ENCODE measurements at places on chromosomes 7 and 10.

DNA sequence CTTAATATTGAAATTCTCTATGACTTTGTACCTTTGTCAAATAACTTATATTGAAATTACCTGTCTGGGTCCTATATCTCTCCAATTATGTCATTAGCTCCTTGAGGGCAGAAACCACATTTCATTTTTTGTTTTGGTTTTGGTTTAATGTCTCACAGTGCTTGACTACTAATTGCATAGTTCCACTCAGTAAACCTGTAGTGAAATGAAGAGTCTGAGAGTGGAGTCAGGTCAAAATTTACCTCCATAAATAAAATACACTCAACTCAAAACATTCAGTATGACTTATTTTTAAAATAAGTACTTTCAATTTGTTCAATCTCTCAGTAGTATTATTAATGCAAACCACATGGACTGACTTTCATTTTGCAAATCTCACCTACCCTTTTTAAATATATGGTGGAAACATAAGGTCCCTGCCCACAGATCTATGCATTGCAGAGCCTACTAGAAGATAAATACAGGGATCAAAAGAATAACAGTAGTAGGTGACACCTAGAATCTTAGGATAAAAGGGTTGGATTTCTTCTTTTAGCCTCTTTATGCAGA lies 32.5 kb downstream of the PDE1C start:
- no peak for DNase-seq

DNA sequence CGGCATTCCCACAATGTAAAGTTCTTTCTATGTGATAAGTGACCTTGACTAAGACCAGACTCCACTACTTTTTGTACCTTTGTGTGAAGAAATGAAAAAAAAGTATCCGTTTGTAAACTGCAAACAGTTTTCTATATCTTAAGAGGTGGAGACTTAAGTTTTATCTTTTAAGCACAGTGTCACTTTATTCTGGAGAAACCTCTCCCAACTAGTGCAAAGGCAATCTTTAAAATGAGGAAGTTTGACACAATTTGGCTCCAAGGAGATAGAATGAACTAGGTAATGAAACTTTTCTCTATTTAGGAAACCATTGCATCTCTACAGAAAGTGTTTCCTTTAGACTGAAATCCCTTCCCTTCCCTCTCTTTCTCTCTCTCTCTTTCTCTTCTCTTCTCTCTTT lies 122.9 kb downstream of the SAMD9 start:
- no peak for DNase-seq

DNA sequence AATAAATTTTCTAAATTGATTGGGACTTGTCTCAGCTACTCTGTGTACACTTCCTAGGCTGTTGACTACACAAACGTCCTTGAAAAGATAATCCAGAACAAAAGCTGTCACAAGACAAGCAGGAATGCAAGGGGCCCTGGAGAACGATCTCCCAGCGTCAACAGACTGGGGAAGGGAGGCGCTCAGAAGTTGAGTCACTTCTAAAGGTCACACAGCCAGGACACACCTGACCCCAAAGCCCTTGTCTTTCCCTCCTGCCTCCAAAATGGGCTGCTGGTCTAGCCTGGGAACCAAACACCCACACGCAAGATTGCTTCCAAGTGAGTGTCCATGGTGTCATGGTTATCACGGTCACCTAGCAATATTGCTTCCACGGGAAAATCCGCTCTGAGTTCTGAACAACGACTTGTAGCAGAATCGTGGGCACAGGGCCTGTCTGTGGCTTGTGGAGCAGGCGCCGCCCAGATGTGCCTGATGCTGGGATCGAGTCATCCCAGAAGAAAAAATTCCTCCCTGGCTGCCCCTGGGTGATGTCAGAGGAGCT lies 49.8 kb downstream of the SPOCK2 start:
- no peak for DNase-seq

DNA sequence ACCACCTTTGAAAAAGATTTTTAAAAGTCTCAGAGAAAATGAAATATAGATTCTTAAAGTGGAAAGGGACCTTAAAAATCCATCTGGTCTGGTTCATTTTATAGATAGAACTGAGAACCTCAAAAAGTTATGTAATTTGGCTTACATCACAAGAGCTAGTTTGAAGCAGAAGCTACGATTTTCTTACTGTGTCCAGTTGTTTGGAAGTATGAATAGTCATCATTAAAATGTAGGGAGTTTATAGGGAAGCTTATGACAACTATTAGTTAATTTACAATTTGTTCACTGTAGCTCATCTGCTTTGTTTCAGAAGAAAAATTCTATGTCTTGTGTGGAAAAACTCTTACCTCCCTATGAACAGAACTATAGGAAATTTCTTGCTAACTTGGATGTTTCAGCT lies 26.9 kb downstream of the ZEB1 start:
- no peak for DNase-seq

DNA sequence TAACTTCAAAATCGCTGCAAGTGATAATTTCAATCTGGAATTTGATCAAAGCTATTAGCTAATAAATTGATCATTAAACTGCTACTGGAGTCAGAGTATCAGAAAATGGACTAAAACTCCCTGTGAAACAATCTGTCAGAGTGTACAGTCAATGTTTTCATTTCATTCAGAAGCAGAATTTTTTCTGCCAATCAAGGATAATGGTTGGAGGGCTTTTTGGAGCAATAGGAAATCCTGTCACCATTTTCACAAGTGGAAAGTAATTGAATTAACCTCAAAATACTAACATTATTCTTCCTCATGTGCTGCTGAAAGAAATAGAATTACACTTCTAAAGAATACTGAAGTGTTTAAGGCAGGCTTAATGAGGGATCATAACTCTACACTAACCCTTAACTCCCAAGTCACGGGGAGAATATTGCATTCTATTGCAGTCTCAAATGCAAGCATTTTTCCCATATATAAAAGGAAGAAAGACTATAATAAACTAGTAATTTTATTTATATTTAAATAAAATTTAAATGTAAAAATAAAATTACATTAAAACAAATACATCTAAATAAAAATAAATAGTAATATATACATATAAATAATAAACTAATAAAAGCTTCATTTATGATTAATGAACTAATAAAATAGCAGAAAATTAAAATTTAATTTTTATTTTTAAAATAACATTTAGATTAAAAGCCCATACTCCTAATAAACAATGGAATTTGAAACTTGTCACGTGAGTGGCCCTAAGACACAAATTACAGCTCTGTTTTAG lies 67.1 kb downstream of the SEMA3E start:
- no peak for DNase-seq

DNA sequence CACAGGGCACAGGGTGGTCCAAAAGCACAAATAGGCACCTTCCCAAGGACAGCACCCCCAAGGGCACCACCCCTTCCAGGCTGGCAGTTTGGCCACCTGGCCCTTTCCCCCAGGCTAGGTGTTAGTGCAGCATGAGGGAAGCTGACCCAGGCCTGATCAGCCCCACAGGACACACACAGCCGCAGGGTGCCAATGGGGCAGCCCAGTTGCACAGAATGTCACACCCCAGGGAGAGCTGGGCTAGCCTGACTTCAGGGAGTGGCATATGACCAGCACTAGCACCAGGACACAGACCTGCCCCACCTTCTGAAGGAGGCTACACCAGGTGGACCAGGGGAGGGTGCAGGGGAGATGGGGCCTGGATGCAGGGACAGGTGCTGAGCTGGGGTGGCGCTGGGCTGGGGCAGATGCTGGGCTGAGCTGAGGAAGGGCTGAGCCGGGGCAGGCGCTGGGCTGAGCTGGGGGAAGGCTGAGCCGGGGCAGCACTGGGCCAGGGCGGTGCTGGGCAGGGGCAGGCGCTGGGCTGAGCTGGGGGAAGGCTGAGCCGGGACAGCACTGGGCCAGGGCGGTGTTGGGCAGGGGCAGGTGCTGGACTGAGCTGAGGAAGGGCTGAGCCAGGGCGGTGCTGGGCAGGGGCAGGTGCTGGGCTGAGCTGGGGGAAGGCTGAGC lies 3.9 kb upstream of the ADAM8 start:
- DNase-seq: no peak

- DNase-seq: no peak
Observed at GRCh38 chr7:157900556-157900955, 563.8 kb downstream of the DNAJB6 start.

GRCh38 chr10:111297351-111297848 lies 220.6 kb downstream of the ADRA2A start:
- no peak for DNase-seq

GRCh38 chr10:126576336-126576735 lies 94.2 kb downstream of the C10orf90 start:
- DNase-seq: no peak

DNA sequence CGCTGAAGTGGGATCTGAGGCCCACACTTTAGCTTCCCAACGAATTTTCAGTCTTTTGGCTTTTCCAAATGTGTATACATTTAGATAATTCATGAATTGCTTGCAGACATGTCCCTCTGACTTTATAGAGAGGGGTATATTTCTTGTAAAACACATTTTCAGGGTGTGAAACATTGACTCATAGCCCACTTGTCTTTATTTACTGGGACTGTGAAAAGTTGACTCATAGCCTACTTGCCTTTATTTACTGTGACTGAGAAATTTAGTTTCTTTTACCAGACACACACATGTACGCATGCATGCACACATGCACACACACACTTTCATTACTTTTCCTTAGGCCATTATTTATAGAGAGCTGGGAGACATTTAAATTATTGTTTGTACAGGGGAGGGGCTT lies 79.1 kb downstream of the VTI1A start:
- no peak for DNase-seq

GRCh38 chr10:71860243-71861029 lies 9.4 kb upstream of the PSAP start:
- peak; percentile 33 for DNase-seq

DNA sequence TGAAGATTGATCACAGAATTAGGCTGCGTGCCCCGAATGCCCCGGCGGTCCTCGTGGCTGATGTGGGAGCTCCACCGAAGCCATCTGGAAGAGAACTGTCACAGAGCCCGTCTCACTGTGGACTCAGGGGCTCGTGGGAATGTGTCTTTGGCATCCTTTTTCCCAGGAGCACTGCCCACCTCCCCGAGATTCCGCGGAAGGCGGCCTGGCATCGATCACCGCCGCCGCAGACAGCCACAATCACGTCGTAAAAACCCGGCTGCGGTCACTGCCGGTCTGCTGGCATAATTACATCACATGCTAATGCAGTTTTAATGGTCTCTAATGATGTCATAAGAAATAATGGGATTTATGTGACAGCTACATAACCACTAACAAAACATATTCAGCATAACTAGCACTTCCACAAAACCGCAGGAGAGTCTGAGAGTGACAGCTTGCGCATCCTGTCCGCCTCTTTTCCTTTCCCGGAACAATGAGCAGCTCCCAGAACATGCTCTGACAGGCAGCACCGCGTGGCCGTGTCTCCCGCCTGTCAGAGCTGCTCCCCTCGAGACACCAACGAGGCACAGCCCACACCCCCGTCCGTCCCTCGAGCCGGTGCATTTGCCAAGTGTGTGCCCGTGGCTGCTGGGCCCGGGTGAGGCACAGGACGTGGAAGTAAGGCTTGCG lies 490.0 kb downstream of the PTPRN2 start:
- DNase-seq: no peak

Data from NCI-H510A (cell line).